ENCODE measurements at places on chromosomes 1 and 21. TPM values are rescaled to one million over a fixed set of nuclear protein-coding genes. Genes with fewer than 3 reads are reported as not detected.

The VANGL2 gene
- total RNA-seq, result 0.10 TPM

DNA sequence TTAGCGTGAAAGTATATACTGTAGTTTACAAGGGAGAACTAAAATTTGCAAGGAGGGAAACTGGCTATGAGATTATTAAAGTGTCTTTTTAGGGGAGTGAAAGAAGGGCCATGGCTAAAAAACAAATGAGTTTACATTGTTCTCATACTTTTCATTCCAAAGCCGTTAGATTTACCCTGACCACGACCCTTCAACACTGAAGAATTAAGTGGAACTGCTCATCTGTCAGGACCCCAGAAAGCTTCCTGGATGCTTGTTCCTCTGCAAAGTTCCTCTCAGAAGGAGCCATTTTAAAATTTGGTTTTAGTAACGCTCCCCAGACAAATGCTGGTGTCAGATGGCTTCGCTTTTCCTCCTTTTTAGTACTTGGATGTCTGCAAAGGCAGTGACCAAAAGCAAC lies 82.7 kb upstream of the ZBTB18 start:
- DNase-seq, result no peak

The CD101 gene
- total RNA-seq, result not detected

The TACSTD2 gene
- total RNA-seq, result not detected

- DNase-seq, result no peak
Observed at GRCh38 chr1:228514421-228514820, 27.2 kb downstream of the RNF187 start.
